ENCODE measurements at places on chromosomes 2 and 18.

- no peak for DNase-seq
Observed at GRCh38 chr2:1971124-1971523, 226.8 kb upstream of the PXDN start.

GRCh38 chr2:3738454-3738853, 35.1 kb downstream of the DCDC2C start:
- peak; percentile 65 for DNase-seq

- no peak for DNase-seq
Observed at GRCh38 chr2:164887434-164888144, 46.0 kb upstream of the COBLL1 start.

- DNase-seq, result no peak
Observed at GRCh38 chr2:229240984-229241491, 30.0 kb downstream of the PID1 start.

DNA sequence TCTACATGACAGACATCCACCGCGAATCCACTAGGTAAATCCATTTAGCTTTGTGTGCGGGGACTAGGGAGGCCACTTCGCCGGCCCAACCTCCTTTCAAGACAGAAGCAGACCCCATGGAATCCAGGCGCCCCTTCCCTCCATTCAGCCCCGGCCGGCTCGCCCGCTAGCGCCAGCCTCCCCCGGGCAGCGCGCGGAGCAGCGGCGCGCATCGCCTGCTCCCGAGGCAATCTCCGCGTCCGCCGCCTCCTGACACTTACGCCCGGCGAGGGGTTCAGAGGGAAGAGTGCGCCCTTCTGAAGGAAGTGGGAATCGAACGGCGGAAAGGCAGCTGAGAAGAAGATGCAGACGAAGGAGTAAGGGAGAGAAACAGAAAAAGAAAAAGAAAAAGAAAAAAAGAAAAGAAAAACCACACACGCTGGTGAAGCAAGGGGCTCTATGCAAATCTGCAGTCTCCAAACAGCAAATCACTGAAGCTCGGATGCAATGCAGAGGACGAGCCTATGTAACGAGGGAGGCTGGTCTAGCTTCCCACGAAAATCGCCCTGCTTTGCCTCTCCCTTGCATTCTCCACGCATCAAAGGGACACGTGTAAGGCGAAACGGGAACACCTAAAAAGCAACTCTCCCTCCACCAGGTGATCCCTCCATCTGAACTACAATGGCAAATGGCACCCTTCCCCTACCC, 684.4 kb downstream of the NRXN1 start:
- DNase-seq, result no peak

GRCh38 chr2:120465989-120466703, 120.2 kb downstream of the INHBB start:
- no peak for DNase-seq

- DNase-seq, result no peak
Observed at GRCh38 chr18:37729716-37730115, 164.1 kb upstream of the CELF4 start.

DNA sequence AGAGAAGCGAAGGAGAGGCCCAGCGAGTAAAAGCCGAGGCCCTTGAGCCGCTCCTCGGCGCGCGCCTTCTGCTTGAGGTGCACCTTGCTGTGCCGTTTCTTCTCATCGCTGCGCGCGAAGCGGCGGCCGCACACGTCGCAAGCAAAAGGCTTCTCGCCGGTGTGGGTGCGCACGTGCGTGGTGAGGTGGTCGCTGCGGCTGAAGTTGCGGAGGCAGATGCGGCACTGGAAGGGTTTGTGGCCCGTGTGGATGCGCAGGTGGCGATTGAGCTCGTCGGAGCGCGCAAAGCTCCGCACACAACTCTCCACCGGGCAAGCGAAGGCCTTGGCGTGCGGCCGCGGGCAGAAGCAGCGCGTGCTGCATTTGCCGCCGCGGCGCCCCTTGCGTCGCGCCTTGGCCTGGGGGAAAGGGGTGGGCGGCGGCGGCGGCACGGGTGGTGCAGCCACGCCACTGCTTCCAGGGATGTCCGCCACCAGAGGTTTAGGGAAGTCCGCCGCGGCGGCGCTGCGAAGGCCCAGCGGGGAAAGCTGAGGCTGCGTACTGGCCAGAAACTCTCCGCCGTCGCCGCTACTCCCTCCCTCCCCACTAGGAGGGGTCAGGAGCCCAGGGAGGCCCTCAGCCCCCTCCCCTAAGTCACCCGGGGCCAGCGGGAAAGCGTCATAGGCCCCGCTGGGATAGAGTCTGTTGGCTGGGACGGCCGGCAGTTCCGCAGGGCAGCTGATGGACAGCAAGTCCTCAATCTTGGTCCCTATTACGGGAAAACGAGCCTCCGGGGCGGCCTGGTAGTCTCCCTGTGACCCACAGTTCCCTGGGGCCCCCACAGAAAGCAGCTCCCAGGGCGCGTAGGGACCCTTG, 1.7 kb downstream of the EGR4 start:
- no peak for DNase-seq

DNA sequence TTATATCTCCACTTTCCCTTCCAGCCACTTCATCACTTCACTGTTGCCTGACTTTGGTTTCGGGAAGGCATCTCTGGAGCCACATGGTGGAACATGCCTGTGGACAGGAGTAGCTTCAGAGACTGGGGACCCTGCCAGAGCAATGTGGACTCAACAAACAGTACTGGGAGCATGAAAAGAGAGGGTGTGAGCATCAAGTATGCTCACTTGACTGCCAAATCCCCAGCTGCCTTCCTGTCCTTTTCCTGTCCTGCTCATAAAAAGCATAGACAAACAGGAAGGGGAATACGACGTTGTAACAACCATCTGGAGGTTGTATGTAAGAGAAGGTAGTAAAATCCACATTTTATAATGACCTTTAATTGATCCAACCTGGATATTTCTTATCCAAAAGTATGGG, 61.3 kb upstream of the CSRNP3 start:
- DNase-seq, result no peak

GRCh38 chr2:232838406-232838874, 31.6 kb upstream of the SNORC start:
- peak; percentile 78 for DNase-seq

DNA sequence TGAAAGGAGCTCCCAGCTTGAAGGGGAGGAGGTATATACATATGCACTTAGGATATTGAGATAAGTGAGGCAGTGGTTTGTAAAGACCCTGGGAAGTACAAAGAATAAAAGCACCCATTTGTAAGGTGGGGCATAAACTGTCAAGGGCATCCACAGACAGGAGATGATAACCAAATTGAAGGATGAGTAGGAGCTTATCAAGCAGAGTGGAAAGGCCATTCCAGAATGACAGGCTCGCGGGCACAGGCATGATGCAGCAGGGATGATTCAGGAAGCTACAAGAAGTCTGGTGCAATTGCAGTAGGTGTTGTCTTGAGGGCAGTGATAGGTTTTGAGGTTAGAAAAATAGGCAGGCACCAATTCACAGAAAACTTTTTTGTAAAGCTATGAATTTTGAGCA, 504.8 kb downstream of the PIK3C3 start:
- no peak for DNase-seq

GRCh38 chr2:104673225-104673624, 180.7 kb upstream of the POU3F3 start:
- no peak for DNase-seq

DNA sequence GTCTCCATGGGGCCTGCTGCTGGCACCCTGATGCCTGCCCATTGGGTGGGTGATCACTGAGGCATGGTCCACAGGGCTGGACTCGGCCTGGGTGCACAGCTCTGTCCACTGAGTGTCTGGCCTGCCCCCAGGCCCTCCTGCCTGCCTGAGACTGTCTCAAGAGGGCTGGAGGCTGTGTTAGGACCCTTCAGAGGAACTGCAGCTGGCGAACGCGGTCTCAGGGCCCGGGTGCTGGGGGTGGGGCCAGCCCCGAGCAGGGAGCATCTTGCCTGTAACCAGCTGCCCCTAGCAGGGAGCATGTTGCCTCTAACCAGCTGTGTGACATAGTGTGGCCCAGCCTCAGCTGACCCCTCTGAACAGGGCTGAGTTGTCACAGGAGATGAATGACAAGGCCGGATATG, 50.0 kb downstream of the TWIST2 start:
- DNase-seq, result no peak

- peak; percentile 72 for DNase-seq
Observed at GRCh38 chr2:24973812-24974211, 2.1 kb upstream of the DNAJC27 start.

DNA sequence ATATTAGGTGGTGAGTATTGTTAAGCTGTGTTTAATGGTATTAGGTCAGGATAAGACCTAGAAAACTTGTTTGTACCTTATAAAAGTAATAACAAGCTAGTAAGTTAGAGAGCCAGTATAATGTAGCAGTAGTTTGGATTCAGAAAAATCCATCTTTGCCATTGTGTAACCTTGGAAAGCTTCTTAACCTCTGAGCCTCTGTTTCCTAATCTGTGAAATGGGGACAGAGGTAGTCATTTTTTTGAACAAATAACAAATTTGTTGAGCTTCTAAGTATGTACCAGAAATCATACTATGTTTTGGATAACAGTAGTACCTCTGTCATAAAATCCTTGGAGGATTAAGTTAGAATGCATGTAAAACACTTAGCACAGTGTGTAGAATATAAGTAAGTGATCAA, 12.5 kb downstream of the GLS start:
- no peak for DNase-seq

- no peak for DNase-seq
Observed at GRCh38 chr2:31331156-31331555, 83.4 kb downstream of the XDH start.

GRCh38 chr2:241254904-241255351, 60.5 kb downstream of the HDLBP start:
- no peak for DNase-seq

GRCh38 chr2:102850888-102851287, 89.1 kb downstream of the TMEM182 start:
- no peak for DNase-seq

- no peak for DNase-seq
Observed at GRCh38 chr2:13091455-13091854, 374.7 kb downstream of the TRIB2 start.

DNA sequence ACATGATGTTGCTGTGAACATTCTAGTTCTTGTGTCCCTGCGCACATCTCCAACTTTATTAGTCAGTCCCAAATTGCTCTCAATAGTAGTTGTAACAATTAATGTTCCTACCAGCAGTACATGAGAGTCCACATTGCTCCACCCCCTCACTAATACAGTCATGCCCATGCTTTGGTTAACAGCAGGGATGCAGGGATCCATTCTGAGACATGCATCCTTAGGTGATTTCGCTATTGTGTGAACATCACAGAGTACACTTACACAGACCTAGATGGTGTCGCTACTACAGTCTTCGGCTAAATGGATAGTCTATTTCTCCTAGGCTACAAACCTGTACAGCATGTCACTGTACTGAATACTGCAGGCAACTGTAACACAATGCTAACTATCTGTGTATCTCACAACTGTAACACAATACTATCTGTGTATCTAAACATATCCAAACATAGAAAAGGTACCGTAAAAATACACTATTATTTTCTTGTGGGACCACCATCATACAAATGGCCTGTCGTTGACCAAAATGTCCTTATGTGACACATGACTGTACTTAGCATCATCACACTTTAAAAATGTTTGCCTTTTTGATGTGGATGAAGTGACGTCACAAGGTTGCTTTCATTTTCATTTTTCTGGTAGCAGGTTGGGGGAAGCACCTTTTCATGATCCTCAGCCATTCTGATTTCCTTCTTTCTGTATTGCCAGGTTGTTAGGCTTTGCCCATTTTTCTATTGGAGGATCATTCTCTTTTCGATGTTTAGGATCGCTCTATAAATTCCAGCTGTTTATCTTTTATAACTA, 82.9 kb upstream of the RNF152 start:
- no peak for DNase-seq

- no peak for DNase-seq
Observed at GRCh38 chr2:16187482-16187817, 247.1 kb downstream of the MYCN start.

DNA sequence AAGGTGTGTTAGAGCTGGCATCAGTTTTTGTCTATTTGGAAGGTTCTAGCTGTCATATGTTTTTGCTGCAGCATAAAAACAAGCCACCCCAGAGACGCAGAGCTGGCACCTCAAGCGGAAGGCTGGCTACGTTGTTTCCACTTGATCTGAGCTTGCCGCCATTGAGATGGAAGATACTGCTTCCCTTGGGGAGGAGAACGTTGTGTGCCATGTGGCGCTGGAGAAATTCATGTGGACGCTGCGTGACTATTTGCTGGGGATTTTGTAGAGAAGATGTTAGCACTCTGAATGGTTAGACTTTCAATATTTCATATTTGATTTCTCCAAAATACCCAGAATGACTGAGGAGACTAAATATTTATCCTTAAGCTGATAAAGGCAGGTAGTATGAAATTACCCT, 216.2 kb upstream of the ST6GAL2 start:
- DNase-seq, result no peak

DNA sequence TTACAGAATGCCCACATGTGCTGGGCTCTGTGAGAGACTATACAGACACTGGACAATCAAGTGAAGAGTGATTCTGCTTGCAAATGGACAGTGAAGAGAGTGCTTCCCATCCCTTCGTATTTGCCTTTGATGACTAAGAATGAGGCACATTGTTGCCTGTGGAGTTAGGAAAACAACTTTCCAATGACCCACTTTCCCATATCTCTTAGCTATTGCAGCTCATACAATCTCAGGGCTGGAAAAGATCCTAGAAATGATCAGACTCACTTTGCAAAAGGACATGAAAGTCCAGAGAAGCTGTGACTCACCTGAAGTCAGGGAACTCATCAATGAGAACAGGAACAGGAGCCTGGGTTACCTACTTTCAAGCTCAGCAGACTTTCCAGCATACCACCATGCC, 440.5 kb upstream of the TCF4 start:
- DNase-seq, result no peak

DNA sequence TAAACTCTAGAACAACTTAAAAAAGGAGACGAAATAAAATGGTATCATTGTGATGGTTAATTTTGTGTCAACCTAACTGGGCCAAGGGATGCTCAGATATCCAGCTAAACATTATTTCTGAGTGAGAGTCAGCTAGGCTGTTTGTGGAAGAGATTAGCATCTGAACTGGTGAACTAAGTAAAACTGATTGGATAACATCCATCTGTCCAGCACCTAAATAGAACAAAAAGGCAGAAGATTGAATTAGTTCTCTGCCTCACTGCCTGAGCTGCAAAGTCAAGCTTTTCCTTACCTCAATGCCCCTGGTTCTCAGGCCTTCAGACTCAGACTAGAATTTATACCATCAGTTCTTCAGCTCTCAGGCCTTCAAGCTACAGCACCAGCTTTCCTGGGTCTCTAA, 30.0 kb downstream of the PPP3R1 start:
- DNase-seq, result no peak

DNA sequence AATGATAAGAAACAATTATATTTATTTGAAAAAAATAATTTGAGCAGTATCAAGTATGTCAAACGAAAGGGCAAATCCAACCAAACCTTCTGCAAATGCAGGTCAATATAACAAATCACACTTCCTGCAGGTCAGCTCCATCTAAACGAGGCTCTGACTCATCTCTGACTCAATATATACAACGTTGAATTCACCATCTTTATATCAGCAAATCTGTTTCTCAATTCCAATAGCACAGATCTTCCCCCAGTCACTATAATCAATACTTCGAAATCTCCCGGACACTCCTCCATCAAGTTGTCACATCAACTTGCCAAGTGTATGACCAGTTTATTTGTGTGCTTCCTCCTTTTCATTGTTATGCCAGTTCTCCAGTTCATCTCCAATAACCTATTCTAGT, 388.9 kb downstream of the ZEB2 start:
- no peak for DNase-seq
